Parietal lobe (tissue), 2 donors: ENCODE measurements at places on chromosomes 11 and 22. TPM values are rescaled to one million over a fixed set of nuclear protein-coding genes. Genes with fewer than 3 reads are reported as not detected.

The PNPLA5 gene
- not detected for total RNA-seq

The PKNOX2 gene
- total RNA-seq: 13.1 TPM

The SYTL2 gene
- total RNA-seq: 7.2 TPM

The SGSM1 gene
- total RNA-seq: 18.2 TPM

The KRTAP5-1 gene
- total RNA-seq: not detected

The TRAF6 gene
- total RNA-seq: 22.5 TPM

The CDC45 gene
- total RNA-seq: 6.6 TPM

The NCAM1 gene
- 895 TPM for total RNA-seq

The TOMT gene
- not detected for total RNA-seq

The OR4S1 gene
- total RNA-seq: not detected

The PKP3 gene
- not detected for total RNA-seq

The OR6X1 gene
- total RNA-seq: not detected

The RNASEH2C gene
- total RNA-seq: 17.2 TPM

The HBG2 gene
- 464 TPM for total RNA-seq

The FOLR3 gene
- not detected for total RNA-seq

The SCGB2A2 gene
- total RNA-seq: not detected

The ZDHHC8 gene
- total RNA-seq: 9.7 TPM

The C11orf16 gene
- not detected for total RNA-seq

The PDGFD gene
- total RNA-seq: 13.1 TPM

The OR6T1 gene
- total RNA-seq: not detected

The IFITM10 gene
- total RNA-seq: 0.94 TPM

The MMP8 gene
- not detected for total RNA-seq

The HBG1 gene
- 0.63 TPM for total RNA-seq

The MMP12 gene
- total RNA-seq: not detected

The TRIM29 gene
- total RNA-seq: not detected

The IGF2 gene
- total RNA-seq: 3.1 TPM

The MRGPRX3 gene
- total RNA-seq: not detected

The NPAT gene
- total RNA-seq: 34.1 TPM

The MS4A1 gene
- total RNA-seq: not detected

The APLP2 gene
- total RNA-seq: 209 TPM

The PLAAT5 gene
- total RNA-seq: 1.9 TPM

The NRGN gene
- 1.9 TPM for total RNA-seq

The SSTR3 gene
- 0.31 TPM for total RNA-seq

The SLC35C1 gene
- 5.9 TPM for total RNA-seq

The GAL3ST1 gene
- total RNA-seq: 1.6 TPM

The TSGA10IP gene
- total RNA-seq: not detected

The APOL1 gene
- total RNA-seq: 0.63 TPM

The CARD18 gene
- not detected for total RNA-seq

The EEF1G gene
- total RNA-seq: 1,400 TPM

The KRTAP5-2 gene
- not detected for total RNA-seq

The PTGDR2 gene
- total RNA-seq: 1.3 TPM

The OR56A1 gene
- 0.31 TPM for total RNA-seq

The DDI1 gene
- not detected for total RNA-seq

The OR52B4 gene
- total RNA-seq: not detected
